CD4-positive, alpha-beta T cell (primary cell): ENCODE measurements at places on chromosomes 5 and 9.

GRCh38 chr9:72526901-72527800 lies 5.7 kb downstream of the TMC1 start:
- peak; percentile 88 for DNase-seq

DNA sequence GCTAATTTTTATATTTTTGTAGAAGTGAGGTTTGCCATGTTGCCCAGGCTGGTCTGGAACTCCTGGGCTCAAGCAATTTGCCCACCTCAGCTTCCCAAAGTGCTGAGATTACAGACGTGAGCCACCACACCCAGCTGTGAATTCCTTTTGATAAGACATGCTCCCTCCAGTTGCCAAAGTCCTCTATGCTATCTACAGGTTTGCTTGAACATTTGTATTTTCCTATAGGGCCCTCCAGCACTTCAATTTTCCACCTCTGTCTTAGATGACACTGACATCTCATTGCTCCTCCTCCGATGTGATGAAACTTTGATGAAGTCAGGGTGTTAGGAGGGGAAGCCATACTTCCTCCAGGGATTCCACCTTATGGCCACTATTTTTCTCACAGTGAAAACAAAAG lies 25.2 kb upstream of the CTSV start:
- no peak for DNase-seq

- DNase-seq, result no peak
Measured at GRCh38 chr5:174755106-174755505, 30.7 kb downstream of the MSX2 start.

DNA sequence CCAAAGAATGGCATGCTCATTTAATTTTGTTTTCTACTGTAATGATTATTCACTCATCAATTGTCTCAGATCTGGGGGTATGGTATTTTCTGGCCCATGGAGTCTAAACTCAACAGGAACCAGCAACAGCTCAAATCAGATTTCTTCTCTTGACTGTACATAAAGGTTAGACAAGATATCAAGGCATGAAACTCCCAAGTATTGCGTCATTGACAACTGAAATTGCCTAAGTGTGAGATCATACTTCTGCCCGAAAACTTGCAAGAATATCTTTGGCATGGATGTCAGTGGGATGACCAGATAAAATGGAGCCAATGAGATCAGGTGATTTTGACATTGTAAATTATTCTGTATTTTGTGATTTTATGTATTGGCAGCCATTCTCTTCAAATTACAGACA lies 141.7 kb upstream of the STK32A start:
- no peak for DNase-seq

GRCh38 chr5:136482206-136482605 lies 116.9 kb upstream of the TRPC7 start:
- DNase-seq, result no peak

GRCh38 chr5:73441378-73441777 lies 7.2 kb downstream of the FOXD1 start:
- no peak for DNase-seq

- DNase-seq, result no peak
Measured at GRCh38 chr9:38339087-38339486, 53.4 kb upstream of the ALDH1B1 start.

- no peak for DNase-seq
Measured at GRCh38 chr9:35508069-35508468, 18.2 kb downstream of the RUSC2 start.

DNA sequence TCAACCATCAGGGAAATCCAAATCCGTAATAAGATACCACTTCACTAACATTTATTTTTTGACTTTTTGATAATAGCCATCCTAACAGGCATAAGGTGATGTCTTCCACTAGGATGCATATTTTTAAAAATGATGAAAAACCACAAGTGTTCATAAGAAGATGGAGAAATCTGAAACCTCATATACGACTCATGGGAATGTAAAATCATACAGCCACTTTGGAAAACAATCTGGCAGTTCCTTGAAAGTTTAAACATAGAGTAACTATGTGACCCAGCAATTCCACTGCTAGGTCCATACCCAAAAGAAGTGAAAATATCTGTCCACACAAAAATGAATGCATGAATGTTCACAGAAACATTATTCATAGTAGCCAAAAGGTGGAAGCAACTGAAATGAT lies 431.0 kb downstream of the ENC1 start:
- DNase-seq, result no peak

DNA sequence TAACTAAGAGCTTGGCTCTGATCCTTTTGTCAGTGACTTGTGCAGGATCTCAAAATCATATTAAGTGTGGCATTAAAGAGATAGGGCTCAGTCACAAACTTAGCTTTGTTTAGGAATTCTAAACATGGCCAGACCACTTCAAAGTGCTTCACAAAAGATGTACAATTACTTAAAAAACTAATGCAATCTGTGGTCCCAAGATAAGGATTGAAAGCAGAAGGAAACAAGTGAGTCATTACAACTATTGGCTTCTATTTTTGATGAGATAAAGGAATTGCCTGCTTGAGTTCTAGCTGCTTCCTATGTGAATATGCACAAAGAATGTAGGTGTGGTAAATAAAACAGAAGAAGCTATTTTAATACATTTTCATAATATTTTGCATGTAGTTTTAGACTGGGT lies 44.9 kb upstream of the SLC12A2 start:
- no peak for DNase-seq

GRCh38 chr5:156473269-156473908 lies 146.4 kb downstream of the SGCD start:
- DNase-seq, result no peak

DNA sequence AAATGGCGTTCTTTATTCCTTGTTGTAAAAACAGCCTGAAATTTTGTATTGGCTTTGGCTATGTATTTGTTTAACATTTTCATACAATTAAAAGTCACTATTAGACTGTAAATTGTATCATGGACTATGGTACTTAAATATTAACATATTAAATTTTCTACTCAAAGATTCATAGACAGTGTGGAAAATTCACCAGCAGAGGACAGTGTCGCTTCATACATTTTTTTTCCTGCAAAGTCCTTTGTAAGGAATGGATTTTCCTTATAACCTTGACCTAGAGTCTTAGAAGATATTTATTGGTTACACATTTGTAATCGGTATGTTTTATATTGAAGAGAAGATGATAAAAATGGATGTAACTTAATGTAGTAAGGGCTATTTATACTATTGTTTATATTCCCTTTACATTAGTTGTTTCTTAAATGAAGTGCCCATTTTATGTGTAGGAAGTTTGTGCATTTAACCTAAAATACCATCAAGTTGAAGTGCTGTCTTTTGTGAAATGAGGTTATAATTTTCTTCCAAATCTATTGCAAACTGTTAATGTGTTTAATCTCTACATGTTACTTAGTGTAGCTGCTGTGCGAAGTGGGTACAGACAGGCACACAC lies 150.1 kb downstream of the KDM4C start:
- no peak for DNase-seq

GRCh38 chr9:87556821-87557220 lies 59.2 kb downstream of the DAPK1 start:
- no peak for DNase-seq

GRCh38 chr9:71790296-71790695 lies 22.0 kb upstream of the CEMIP2 start:
- no peak for DNase-seq

DNA sequence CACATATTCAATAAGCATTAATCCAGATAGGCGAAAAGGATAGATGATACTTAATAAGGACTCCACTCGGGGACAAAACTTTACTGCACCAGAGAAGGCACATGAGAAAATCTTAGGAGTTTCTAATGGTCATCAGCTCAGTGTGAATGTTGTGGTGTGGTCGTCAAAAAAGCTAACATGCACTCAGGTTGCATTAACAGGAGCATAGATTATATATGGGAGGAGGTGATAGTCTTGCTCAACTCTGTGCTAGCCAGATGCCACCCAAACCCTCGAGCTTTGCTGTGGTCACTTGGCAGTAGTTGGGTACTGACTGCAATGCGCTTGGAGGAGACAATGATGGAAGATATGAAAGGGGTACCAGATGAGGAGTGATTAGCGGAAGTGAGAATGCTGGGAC lies 8.6 kb upstream of the COL27A1 start:
- no peak for DNase-seq

DNA sequence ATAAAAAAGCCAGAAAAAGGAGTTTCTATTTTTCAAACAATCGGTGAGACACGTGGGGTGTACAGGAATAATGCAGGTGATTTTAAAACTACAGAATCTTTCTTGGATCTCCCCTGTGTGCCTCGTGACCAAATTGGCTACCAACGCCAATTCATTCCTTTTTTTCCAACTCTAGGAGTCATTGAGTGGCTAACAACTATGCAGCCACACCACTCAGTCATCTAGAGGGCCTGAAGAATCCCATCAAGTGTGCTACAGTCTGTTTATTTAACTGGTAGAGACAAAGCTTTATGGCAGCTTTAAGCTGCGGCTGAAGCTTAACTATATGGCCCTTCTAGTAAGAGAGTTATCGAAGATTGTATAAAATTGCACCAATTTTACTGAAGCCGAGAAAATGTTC lies 113.1 kb upstream of the NIPBL start:
- no peak for DNase-seq

DNA sequence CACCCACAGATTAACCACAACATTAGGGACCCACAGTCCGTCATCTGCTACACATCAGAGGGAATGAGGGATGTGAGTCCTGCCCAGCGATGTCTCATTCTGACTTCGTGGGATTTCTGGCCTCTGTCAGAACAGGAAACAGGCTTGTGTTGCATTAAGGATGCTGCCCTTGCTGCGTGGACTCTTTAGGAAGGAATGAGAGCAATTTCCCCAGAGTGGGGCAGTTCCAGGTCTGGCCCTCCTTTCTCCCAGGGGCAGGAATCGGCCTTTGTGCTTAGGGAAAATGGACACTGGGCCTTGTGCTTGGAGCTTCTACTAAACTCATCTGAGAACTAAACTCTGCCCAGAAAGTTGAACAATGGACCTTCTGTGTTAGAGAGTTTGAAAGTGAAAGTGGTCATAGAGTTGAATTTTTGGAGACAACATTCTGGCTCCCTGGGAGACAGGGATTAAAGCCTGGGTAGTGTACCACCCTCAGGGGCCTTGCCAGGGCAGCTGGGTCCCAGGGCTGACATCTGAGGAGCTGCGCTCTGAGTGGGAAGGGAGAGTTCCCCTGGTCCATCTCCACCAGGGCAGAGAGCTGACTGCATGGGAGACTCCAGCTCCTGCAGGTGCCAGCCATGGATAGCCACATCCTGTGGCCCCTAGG lies 37.8 kb upstream of the S1PR3 start:
- DNase-seq, result no peak

- DNase-seq, result no peak
Measured at GRCh38 chr5:124675931-124676846, 70.2 kb downstream of the ZNF608 start.

DNA sequence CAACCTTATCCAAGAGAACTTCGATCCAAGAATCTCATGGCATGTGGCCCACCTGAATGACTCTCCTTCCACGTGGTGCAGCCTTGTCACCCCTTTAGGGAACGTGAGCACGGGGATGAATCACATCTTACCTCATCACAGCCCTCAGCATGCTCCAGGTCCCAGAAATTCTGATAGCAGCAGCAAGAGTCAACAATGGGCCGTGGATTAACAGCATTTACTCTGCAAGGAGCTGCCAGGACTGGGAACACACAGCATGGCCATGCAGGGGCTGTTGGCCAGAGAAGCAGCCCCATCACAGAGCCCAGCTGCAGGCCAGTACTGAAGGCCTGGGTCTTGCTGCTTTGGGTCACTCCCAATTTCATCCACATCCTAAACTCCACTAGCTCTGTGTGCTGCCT lies 150.4 kb downstream of the C5orf15 start:
- no peak for DNase-seq

DNA sequence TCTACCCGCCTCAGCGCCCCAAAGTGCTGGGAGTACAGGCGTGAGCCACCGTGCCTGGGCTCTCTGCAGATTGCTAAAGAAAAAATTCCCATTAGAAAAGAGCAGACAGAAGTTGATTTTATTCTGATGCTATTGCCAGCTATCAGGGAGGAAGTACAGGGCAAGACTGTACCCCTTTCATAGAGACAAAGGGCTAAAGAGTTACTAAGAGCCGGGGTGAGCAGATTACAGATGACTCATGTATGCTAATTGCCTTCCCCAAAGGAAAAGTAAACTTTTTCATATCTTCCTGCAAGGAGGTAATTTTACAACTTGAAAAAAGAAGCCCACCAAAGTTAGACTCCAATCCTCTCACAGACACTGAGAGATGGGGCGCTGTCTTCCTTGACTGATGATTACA lies 42.3 kb upstream of the MCTP1 start:
- no peak for DNase-seq

DNA sequence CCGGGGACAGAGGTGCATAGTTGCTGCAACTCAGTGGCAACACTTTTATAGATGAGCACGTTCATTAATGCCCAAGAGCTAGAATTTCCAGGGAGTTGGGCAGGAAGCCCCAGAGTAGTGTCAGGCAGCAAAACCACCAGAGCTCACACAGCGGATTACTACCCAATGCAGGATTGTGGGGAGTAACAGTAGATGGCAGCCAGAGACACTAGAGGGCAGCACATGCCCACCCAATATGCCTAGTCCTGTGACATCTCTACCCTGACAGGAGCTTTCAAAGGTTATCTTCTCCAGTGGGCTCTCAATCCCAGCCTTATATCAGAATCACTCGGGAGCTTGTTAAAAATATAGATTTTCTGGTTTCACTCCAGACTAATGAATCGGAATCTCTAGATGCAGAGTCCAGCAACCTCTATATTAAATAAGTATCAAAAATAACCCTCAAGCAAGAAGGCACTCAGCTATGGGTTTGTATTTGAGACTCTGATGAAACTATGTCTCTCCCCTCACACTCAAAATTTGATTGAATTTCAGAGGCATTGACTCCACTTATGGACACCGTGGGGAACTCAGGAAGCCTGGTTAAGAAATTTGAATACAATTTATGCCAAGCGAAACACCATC lies 58.4 kb upstream of the PHF24 start:
- DNase-seq, result peak; percentile 71

DNA sequence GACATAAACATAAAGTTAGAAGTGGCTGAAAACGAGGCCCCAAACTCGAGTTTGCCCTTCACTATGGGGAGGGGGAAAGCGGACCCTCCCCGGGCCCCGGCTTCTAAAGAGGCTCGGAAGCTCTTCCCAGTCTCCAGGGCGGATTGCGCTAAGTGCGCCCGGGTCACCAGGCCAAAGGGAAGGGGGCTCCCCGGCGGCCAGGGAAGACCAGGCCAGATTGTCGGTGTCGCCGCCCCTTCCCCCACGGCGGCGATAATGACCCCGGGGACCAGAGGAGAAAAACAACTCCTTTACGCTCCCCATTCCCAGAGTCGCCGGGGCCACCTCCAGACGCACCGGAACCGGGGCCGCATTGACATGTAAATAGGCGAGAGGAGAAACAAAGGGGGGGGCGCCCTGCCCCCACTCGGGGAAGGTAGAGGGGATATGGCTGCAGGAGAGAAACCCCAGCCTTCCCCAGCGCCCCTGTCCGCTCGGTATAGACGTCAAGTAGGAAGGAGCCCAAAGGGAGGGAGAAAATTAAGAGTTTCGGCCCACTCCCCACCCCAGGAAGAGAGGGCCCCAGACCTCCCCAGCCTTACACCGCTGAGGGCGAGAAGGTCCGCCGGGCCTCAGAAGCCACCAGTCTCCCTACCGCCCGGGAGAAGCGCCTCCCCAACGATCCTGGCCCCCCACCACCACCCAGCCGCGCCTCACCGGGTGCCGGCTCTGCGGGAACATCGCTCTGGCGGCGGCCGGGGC lies 1.7 kb downstream of the TLE1 start:
- DNase-seq, result no peak
